ENCODE measurements at places on chromosomes 11 and 22.

- DNase-seq: no peak
Measured at GRCh38 chr11:18987454-18988231, 48.4 kb upstream of the MRGPRX1 start.

DNA sequence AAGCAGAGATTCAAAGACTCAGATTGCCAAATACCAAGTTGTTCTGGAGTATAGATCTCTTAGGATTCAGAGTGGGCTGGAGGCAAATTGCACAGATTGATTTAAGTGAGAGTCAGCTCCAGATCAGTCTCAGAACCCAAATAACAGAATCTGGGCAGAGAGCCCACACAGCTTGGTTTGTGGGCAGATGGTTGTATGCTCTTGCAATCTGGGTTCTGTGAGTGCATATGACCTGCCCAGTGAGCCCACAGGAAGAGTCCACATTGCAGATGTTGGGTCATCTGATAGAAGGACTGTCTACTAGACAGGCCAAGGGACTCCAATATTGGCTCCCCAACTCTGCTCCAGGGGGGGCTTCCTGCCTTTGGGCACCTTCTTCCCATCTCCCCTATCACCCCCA, 65.9 kb downstream of the ADAMTS15 start:
- no peak for DNase-seq

DNA sequence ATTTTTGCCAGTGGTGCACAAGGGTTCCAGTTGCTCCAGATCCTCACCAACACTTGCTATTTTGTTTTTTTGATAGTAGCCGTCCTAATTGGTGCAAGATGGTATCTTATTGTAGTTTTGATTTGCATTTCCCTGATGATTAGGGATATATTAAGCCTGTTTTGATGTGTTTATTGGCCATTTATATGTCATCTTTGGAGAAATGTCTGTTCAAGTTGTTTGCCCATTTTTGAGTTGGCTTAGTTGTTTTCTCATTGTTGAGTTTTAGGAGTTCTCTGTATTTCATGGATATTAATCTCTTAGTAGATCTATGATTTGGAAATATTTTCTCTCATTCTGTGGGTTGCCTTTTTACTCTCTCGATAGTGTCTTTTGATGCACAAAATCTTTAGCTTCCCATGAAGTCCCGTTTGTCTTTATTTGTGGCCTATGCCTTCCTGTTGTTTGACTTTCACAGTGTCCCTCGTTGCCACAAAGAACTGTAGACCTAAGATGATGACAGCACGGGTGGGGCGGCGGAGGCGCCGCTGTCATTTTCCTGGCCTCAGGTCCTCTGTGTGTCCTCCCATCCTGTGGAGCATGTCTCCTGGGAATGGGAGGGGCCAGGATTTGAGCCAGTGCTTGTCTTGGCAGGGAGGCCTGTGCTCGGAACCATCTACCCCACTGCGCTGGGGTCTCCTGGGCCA, 33.5 kb downstream of the LRP5 start:
- DNase-seq: no peak

DNA sequence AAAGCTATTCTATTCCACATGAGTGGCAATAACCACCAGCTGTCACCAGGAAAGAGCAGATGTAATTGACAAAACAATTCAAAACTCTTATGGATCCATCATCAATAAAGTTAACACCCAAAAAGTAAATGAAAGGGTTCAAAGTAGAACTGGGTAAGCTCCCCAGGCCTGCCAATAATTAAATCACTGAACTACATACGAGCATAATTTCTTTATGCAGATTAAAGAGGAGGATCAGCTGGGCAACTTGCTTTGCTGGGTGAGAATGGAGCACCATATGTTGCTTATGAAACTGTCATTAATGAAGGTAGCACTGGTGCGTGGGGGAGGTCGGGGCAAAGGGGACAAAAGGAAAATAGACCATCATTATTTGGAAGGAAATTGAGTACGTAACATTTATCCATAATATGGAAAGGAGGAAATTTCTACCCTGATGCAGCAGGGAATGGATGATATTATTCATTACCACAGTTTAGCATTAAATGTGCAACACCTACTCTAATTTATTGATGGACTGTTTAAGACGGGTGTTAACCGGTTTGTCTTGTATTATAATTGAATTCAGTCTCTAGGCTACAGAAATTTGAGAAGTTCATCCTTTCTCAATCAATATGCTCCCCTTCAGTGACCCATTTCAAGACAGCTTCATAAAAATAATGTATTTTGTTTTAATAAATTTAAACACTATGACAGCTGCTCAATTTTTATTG, 315.9 kb downstream of the CADM1 start:
- no peak for DNase-seq

GRCh38 chr11:726278-727220, 20.5 kb downstream of the EPS8L2 start:
- no peak for DNase-seq

DNA sequence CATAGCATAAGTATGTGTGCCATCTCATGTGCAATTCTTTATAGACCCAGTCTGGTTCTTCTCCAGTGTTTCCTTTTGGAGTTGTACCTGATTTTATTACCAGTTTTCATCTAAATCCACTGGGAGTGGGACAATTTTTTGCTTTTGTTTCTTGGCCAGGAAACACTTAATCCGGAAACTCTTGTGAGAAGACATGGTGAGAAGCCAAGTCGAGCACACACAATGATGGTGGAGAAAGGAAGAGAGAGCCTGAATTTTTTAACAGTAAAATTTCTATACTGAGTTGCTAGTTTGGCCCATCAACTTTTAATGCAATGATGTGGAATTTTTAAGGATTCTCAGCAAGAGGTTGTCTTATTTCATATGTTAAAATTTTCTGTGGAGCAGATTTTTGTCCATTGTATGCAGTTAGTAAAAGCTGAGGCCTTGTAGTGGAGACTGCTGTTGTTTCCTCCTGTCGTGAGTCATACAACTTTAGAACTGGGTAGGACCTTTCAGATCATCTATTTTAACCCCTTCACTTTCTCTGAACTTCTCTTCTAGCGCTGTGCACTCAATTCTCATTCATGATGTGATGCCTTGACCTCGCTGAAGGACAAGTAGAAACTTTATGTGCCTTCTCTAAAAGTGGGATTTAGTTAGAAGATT, 17.1 kb downstream of the FAR1 start:
- no peak for DNase-seq

- no peak for DNase-seq
Measured at GRCh38 chr22:43152357-43153071, 1.2 kb downstream of the TSPO start.

DNA sequence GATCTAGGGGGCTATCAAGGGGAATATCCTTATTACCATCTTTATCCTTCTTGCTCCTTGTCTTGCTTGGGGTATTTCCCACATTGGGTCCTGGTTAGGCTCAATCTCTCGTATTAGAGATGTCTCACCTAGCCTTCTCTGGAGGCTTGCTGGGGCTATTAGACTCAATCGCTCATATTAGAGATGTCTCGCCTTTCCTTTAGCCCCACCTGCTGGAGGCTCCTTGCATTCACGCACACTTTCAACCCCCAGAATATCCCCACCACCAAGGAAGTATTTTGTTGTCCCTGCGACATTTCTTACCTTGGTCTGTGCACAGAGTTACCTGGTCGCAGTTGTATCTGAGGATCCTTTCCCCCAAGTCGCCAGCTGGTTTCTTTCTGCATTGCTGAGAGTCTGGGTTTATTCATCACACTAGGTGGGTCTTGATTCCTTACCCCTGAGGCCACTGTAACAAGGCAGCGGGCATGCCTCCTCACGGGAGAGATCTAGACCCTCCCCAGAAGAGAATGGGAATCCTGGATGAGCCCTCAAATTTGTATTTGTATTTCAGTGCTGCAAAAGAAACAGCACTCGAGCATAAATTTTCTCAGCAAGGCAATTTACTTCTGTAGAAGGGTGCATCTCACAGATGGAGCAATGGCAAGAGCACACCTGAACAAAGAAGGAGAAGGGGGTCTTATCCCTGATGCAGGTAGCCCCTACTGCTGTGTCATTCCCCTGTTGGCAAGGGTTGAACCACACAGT, 15.9 kb upstream of the HYLS1 start:
- DNase-seq: peak; percentile 34

GRCh38 chr11:27218421-27219038, 144.5 kb downstream of the CCDC34 start:
- no peak for DNase-seq

DNA sequence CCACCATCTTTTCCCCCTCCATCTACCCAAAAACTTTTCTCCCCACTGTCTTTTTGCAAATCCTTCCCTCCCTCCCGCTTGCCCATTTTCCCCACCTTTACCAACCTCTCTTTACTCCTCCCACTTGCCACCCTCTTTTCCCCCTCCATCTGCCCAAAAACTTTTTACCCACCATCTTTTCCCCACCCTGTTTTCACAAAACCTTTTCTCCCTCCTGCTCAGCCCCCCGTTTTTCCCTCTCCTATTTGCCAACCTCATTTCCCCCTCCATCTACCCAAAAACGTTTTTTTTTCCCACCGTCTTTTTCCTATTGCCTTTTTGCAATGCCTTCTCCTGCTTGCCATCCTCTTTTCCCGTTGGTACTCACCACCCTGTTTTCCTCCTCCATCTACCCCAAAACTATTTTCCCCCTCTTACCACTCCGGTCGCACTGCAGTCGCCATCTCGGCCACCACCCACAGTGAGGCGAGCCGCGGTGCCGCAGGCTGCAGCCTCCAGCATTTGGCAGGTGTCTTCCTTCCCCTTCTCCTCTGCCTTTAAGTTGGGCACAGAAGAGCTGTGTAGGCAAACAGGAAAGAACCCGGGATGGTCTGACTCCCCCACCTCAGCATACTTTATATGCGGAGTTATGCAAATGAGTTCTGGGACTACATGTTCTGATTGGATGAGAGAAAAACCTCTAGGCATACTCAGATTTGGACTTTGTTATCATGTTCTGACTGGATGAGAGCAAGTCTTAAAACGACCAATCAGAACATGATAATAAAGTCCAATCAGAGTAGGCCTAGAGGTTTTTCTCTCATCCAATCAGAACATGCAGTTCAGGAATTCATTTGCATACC, 121.2 kb upstream of the VPREB1 start:
- no peak for DNase-seq

GRCh38 chr22:49045276-49045675, 782.4 kb downstream of the BRD1 start:
- DNase-seq: no peak

DNA sequence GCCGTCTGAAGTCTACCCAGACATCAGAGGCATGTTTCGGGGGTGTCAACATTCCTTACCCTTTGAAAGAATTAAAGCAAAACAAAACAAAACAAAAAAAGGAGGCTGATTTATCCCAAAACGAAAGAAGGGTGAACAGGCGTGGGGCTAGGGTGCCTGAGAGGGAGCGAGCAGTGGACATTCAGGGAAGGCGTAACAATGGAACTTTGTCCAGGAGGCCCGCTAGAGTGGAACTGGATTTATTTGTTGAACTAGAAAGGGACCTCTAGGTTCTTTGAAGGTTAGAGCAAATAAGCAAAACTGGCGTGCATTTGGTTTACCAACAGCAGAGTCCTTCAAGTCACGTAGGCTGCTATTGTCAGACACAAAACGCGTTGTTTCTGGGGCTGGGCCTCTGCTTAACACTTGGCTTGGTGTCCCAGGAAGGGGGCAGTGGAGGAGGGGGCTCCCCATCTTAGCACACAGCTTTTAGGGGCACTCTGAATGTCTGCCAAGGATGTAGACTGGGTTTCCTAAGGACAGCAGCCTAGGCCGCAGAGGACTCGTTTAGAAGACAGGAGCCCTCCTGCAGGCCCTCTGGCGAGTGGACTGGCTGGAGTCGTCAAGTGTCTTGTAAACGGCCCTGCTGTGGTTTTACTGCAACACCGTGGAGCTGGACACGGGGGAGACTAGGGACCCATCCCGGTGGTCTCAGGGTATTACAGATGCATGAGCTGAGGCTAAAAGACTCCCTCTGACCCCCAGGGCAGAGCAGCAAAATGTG, 203.7 kb upstream of the SORL1-AS1 start:
- DNase-seq: no peak
